ENCODE measurements at places on chromosomes 1 and 21.

DNA sequence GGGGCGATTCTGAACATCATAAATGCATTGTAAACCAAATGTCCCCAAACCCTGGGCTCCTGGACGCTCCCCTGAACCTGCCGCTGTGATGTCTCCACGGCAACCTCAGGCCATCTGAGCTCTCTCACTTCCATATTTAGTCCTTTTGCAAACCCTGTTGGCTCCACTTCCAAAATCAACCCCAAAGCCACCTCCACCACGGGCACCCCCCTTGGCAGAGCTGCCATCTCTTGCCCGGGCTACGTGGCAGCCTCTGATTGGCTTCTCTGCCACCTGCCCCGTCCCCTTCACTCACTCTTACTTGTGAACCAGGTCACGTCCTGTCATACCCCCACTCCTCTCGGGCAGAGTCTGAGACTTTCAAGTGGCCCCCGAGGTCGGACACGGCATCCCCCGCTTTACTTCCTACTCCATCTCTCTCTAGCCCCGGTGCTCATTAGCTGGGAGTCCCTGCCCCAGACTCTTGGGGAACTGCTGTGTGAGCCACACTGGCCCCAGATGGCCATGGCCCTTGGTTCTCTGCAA lies 15.8 kb downstream of the PRXL2B start:
- no peak for DNase-seq

GRCh38 chr1:93707956-93708355 lies 26.3 kb upstream of the BCAR3 start:
- no peak for DNase-seq

DNA sequence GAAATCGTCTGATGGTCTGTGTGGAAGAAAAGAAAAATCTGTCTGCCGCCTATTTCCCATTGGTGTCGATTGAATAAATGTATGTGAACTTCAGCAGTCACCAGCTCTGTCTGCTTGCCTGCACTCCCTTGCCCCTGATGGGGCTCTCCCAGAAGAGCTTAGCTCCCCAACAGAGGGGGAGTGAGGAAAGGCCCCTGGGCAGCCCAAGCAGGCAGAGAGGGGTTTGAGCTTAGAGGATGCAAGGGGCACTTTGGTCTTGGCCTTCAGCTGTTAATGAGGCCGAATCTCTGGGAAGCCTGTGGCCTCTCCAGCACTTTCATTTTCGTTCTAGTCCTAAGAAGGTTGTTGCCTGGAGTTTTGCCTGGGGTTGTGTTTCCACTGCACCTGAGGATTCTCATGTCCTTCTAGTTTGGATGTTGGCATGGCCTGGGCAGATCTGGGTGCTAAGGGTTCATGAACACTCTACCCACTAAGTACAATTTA lies 2.8 kb downstream of the FOXD2 start:
- no peak for DNase-seq

- DNase-seq: peak; percentile 98
Observed at GRCh38 chr1:205284420-205285144, 37.0 kb downstream of the NUAK2 start.
